ENCODE measurements at places on chromosomes 1 and 21.

GRCh38 chr1:197302775-197303174 lies 34.7 kb downstream of the CRB1 start:
- DNase-seq = no peak

GRCh38 chr21:43693981-43694380 lies 24.9 kb upstream of the PDXK start:
- DNase-seq = no peak

DNA sequence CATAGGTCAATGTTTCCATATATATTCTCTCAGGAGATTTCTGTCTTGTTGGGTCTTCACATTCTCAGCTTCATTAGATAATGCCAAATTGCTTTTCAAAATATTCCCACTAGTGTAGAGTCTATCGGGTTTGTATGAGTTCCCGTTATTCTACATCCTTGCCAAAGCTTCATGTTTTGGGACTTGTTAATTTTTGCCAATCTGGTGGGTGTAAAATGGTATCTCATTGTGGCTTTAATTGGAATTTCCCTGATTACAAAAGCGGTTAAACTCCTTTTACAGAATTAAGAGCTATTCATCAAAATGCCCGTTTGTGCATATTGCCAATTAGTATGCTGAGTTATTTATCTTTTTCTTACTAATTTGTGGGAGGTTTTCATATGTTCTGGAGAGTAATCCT lies 708.4 kb upstream of the ADAMTS5 start:
- DNase-seq = no peak

DNA sequence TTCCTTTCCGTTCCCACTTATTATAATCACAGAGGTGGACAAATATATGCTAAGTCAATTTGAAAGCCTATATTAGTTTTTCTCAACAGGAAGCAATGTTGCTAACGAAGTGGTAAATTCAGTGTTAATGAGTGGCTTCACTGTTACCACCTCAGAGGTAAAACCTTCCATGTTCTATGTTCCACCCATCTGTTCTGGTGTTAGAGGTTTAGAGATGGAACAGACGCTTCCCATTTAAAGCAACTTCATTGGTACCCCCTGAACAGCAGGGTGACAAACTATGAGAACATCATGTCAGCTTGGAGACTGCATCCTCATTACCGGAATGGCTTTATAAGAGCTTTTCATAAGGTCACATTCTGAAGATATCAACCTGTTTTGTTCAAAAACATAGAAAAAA lies 77.9 kb downstream of the ZNF644 start:
- DNase-seq = no peak

DNA sequence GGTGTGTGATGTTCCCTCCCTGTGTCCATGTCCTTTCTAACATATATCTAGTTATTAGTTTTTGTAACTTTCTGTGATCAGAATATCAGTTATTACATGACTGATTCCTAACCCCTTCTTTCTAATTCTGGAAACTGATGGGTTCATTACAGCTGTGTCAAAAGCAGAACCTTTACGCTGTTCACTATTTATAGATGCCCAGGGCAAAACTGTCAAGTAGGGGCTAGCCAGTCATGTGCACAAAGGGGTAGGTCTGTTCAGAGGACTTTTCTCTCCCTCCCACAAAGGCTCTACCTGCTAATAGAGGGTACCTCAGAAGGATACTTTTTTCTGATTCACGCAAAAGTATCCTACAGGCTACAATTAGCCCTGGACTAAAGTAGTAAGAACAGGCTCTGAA lies 79.2 kb downstream of the NRDC start:
- no peak for DNase-seq

- DNase-seq = no peak
Observed at GRCh38 chr1:172137703-172138454, 282.6 kb upstream of the C1orf105 start.
